ENCODE measurements at places on chromosomes 11 and 22. TPM values are rescaled to one million over a fixed set of nuclear protein-coding genes. Genes with fewer than 3 reads are reported as not detected.
A peak's percentile ranks its signal among the peaks of the same experiment; 100 is the strongest.

DNA sequence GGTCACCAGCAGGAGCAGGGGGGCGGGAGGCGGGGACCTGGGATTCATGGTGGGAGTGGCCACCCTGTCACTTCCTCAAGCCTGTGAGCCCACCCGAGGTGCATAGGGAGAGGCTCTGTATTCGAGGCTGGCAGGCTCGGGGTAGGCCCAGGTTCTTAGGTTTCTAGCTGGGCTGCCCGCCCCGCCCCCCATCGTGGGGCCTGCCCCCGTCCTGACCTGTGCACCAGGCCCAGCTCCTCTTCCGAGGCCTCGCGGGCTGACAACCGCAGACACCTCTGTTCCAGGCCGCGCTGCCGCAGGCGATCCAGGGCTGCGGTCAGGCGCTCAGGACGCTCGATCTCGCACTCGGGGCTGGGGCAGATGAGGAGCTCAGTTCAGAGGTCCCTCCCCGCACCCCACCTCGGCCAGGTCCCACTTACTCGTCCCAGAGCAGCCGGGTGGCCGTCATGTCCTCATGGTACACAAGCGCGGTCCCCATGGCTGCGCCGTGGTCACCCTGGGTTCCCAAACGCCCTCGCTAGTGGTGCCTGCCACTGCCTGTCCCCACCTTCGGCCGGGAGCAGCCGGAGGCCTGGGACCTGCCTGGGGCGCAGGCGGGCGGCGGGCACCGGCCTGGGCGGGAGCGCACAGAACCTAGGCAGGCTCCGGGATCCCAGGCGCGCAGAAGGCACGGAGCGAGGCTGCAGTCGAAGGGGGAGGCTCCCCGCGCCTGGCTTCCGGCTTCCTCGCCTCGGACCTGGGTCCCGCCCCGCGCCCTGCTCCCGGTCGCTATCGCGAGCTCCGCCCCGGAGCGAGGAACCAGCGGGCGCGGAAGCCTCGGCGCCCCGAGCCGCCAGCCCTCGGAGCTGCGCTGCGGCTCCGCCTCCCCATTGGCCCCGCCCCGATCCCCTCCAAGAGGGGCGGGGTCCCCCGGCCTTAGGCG is at the start of gene HDAC10:
TSS of gene HDAC10 (minus strand) at position 711 of the 922 bp plus-strand sequence. CDS start at position 478, 233 bp downstream.
- peak; percentile 86 for DNase-seq

GRCh38 chr11:32343325-32344008 is 91.9 kb downstream of the WT1 start:
- no peak for DNase-seq

DNA sequence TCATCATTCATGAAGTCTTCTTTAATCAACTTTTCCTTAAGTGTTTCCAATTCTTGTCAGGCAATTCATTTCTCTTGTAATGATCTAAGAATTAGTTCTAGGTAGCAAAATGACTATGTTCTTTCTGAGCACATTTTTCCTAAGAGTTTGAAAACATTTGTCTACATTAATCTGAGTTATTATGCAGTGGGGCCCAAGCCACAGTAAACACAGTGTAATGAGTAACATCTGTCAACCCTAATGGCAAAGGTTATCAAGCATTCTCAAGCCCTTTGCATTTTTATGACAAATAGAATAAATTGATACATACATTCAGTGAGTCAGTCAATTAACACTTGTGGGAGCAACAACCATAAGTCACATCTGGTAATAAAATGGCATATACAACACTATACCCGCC is 106.7 kb upstream of the ZC3H12C start:
- DNase-seq: no peak

DNA sequence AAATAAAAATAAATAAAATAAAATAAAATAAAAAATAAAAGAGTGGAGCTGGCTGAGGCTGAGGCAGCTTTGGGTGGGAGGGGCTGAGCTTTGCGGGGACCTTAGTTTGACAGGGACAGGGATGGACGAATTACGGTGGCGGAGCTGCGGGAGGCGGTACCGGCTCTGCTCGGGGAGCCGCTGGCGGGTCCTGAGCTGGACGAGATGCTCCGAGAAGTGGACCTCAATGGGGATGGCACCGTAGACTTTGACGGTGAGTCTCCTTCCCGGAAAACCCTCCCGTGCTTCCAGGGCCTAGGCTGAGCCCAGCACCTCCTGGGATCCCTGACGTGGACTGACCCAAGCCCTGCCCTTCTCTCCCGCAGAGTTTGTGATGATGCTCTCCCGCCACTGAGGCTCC is 3.1 kb downstream of the CABP4 start:
- DNase-seq: peak; percentile 37

GRCh38 chr11:29027436-29027835 is 919.2 kb downstream of the METTL15 start:
- DNase-seq: no peak

- no peak for DNase-seq
These were observed 38.7 kb downstream of the KCNJ1 start for GRCh38 chr11:128828350-128828749.

DNA sequence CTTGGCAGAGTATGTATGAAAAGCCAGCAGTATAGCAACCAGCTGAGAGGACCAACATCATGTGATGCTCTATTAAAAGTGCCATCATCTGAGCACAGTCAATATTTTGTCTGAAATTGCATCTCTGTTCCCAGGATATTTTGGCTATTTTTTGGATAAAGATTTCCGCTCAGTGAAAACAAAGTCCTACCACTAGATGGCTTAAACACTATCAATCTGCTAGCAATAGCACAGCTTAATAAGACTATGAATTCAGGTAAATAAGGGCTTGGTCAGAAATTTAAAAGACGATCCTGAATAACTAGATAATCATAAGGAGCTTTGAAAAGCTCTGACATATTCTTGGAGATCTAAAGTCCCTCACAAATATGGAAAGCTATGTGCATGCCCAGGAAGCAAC is 74.4 kb downstream of the MS4A13 start:
- no peak for DNase-seq

DNA sequence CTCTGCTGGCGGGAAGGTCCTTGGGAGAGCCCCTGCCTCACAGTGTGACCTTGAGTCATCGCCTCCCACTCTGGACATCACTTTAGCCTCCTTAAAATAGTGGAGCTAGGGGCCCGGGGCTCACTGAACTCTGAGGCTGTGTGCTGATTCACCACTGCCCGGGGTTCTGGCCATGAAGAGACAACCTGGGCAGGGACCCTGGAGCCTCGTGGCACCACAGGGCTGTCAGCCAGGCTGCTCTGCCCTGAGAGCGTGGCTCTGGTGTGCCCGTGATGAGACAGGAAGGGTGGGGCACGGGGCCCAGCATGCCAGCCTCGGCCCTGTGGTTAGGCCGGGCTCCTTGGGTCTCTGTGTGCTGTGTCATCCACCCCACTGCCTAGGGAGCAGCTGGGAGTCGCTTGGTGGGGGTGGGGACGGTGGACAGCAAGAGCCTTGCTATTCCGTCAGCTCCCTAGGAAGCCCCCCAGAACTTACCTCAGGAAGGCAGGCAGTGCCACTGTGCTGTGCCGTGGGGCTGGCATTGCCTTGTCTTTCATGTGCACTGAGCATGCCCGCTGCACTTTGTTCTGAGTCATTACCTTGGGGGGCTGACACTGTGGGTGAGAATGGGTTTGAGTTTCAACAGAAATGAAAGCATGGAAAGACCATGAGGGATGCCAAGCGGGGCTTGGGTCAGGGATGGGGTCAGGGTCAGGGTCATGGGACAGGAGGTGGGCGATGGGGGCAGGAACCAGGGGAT is 31.7 kb downstream of the TPCN2 start:
- DNase-seq: peak; percentile 63

DNA sequence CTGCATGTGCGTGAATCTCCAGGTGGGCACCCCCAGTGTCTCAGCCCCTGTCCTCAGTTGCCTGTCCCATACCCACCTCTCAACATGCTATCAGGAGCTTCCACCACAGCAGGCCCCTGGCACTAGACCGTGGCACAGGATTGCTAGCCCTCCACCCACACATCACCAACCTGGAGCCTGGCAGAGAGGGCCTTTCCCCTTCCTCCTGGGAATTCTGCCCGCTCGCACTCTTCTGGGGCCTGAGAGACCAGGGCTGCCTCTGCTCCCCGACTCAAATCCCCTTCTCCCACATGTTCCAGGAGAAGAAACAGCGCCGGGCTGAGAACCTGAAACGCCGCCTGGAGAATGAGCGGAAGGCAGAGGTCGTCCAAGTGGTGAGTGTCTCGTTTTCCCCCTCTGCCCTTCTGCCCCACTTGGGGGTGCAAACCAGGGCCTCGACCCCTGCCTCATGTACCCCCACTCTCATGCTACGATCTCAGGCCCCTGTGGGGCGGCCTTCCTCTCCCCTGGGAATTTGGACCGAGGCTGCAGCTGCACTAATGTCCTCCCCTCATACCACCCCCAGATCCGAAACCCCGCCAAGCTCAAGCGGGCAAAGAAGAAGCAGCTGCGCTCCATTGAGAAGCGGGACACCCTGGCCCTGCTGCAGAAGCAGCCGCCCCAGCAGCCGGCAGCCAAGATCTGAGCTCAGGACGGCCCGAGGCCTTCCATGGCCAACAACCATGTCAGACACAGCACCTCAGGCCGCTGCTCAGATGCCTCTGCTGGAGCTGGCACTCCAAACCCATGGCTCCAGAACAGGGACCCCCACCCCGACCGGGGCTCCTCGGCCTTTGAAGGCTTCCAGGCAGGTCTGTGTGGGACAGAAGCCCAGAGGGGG is 5.9 kb downstream of the PTGDR2 start:
- DNase-seq: no peak

GRCh38 chr11:92325416-92325815 is 100.8 kb downstream of the FAT3 start:
- DNase-seq: no peak

DNA sequence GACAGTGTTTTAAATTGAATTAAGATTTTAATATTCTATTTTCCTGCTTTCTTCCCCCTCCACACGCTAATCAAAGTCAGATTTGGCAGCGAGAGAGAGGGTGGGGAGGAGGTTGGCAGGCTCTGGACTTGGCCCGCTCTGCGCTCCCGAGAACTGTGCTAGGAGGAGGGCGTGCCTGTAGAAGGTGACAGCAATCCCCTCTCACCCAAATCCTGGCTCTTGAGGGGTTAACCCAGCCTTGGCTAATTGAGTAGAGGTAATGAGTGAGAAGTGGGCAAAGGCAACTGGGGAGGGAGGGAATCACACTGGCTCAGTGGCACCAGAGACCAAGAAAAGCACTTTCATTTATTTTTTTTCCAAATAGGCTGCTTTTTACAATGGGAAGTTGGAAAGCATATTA is 42.2 kb downstream of the BUD13 start:
- peak; percentile 81 for DNase-seq

Gene NAP1L4
- total RNA-seq: 166 TPM

Gene PDE3B
- 9.6 TPM for total RNA-seq

Gene CABP4
- 1.1 TPM for total RNA-seq

Gene APOA5
- not detected for total RNA-seq

Gene TSSK2
- total RNA-seq: not detected

Gene OR51B2
- total RNA-seq: not detected

Gene RCE1
- total RNA-seq: 7.2 TPM

Measured in right cardiac atrium (tissue), 5 donors.